ENCODE measurements at places on chromosomes 7 and 10.

DNA sequence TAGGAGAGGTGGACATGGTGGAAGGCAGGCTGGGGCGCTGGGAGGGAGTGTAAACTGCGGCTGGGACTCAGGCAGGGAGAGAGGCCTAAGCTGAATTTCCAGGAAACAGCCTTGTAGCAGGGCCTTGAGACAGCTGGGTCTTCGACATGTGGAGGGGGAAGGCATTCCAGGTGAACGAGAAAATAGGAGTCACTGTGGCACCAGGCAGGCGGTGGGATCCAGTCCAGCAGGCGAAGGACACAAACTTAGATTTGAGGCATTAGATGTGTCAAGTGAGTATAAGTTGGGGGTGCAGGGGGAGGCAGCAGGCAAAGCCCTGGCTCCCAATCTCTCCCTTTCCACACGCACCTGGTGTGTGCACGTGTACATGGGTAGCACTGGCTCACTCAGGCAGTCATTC lies 105.3 kb downstream of the PTPN20 start:
- DNase-seq, result no peak

- DNase-seq, result no peak
Observed at GRCh38 chr10:77392851-77393250, 244.8 kb downstream of the KCNMA1 start.

DNA sequence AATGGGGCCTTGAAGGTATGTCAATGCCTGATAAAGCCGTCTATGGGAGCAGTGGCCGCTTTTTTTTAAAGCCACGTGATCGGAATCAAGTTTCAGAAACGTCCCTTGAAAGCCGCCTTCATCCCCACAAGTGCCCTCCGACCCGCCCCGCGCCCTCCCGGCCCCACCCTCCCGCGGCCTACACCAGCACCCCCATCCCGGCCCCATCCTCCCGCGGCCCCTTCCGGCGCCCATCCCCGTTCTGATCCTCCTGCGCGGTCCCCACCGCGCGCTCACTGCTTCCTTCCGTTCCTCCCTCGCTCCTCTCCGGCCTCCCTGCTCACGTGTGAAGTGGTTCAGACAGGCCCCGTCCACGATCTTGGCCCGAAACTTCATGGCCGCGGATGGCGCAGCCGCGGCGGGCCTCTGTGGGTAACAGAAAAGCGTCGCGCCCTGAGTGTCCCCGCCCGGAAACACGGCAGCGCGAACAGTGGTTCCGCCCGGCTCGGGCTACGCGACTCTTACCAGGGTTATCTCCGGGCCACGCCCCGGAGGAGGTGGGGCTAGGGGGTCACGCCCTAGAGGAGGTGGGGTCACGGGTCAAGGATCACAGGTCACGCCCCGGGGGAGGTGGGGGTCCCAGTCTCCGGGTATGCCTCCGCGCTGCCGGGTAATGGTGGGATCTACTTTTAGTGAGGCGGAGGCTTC lies at the start of gene HUS1:
Gene HUS1 (minus strand): TSS at position 471 of the 687 bp plus-strand sequence. CDS start 96 bp downstream, at position 375.
- peak; percentile 95 for DNase-seq

DNA sequence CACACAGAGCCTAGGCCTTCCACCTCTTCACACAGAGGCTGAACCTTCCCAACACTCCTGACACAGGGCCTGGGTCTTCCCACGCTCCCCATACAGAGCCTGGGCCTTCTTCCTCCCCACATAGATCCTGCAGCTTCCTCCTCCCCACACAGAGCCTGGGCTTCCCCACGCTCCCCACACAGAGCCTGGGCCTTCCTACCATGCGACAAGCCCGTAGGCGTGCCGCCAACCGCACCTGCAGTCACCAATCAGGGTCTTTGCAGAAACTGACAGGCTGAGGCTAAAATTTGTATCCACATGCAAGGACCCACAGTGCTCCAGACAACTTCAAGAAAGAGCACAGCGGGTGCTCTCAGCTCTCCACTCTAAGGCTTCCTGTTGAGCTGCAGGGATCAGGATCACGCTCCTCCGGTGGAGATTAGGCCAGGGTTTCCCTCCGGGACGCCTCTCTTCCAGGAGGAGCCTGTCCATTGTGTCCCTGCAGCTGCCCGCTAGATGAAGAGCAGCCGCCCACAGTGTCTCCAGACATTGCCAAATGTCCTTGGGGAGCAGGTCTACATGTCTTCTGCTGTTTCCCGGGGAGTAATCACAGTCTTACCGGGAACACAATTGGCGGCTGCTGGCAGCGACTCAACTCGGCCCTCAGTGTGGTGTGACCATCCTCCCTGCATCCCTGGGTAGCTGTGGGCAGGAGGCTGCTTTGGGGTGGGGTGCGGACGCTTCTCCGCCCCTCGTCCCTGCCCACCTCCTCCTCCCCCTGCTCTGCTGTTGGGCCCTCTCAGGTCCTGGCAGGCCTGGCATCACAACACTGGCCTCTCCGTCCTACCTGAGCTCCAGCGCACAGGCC lies 9.7 kb downstream of the CFAP46 start:
- DNase-seq, result no peak

GRCh38 chr7:72577107-72577506 lies 165.0 kb upstream of the CALN1 start:
- no peak for DNase-seq

- no peak for DNase-seq
Observed at GRCh38 chr10:112231602-112232400, 48.2 kb upstream of the GPAM start.

- DNase-seq, result no peak
Observed at GRCh38 chr7:54839575-54840213, 80.7 kb upstream of the SEC61G start.

GRCh38 chr10:15763006-15763405 lies 43.3 kb upstream of the ITGA8 start:
- DNase-seq, result no peak

- no peak for DNase-seq
Observed at GRCh38 chr7:130365511-130366441, 14.5 kb upstream of the CPA1 start.

DNA sequence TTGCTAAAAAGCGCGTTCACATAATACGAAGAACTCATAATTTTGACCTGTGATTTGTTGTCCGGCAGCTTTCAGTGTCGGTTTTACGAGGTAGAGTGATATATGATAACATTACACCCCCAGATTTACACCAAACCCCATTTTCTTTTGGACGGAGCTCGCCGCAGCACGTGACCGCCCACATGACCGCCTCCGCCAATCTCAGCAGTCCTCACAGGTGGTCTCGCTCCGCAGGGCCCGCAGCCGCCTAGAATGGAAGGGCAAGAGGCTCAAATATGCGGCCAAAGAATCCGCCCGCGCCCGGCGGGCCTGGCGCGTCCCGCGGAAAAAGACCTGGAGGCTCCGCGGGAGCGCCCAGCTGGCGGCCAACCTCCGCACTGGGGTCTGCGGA lies at the start of gene HOXA7:
Gene HOXA7 (minus strand): TSS at position 168 of the 391 bp plus-strand sequence. CDS start 130 bp downstream, at position 38.
- no peak for DNase-seq

DNA sequence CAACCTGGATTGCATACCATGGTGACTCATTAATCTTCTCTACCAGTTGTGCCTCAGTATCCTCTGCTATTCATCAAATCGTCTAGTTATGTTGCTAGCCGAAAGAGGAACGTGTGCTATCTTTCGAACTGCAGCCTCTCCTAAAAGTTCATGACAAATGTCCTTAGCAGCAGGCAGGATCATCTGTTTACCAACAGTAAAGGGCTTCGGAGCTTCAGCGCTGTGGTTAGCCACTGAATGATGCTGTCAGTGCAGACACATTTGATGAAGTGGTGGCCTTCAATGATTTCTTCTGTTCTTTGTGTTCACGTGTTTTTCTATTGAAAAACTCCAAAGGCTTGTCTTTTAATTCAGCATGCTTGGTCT lies 68.8 kb downstream of the CSTF2T start:
- no peak for DNase-seq

DNA sequence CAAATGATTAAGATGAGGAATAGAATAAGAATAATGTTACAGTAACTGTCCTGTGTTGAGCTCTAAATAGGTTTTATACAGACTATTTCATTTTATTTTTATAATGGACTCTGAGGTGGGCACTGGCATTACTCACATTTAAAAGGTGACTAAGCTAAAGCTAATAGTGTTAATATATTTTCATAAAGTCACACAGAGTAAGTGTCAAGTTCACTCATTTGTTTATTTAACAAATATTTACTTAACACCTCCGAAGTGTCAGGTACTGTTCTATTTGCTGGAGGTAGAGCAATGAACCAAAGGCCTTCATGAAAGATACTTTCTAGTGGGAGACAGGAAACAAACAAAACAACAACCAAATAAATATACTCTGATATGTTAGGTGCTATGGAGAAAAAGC lies 44.0 kb downstream of the ASB4 start:
- no peak for DNase-seq

DNA sequence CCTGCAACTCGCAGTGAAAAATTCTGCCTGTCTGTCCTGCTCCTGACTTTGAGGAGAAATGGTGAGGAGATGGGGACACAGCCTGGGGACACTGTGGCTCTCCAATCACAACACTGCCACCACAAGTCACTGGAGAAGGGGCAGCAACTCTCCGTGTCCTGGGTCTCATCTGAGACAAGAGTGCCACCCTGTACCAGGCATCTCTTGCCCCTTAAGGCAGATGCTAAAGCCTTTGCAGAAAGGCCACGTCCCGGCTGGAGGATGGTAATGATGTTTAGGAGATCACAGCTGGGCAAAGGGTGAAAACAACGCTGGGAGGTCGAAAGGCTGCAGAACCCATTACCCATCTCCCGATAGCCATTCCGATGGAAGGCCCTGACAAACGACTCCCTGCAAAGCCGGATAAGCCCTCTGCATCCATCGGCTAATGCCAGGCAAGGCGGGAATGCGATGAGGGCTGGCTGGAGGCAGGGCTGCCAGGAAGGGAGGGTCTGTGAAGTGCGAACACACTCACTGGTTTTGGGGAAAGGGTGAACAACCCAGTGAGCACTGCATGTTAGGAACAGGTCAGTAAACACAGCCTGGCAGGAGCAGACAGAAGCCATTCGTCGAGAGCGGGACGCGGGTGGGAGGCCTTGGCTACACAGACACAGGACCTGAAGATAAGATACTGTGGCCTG lies 190.8 kb downstream of the ADARB2 start:
- DNase-seq, result no peak

- no peak for DNase-seq
Observed at GRCh38 chr10:5361966-5362365, 2.8 kb upstream of the UCN3 start.

DNA sequence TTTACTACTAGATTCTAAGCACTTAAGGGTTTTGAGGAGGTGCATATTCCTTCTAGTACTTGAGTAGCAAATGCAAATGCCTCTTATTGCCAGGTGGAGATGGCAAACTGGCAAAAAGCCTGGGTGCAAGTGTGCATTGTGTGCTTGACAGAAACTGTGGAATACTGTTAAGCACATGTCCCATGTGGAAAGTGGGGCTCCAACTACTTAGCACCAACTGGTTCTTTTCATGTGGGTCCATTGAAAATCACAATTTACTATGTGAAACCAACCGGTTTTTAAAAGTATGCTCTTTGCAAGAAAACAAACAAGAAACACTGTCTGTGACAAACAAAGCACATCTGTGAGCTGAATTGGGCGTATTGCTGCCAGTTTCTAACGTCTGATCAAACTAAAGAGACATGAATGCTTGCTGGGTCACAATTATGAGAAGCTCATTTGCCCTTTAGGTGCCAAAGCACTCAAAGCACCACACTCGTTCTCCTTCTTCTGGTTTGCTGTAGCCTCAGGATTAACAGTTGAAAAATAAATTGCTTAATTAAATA lies 197.4 kb downstream of the SEMA3E start:
- DNase-seq, result no peak

DNA sequence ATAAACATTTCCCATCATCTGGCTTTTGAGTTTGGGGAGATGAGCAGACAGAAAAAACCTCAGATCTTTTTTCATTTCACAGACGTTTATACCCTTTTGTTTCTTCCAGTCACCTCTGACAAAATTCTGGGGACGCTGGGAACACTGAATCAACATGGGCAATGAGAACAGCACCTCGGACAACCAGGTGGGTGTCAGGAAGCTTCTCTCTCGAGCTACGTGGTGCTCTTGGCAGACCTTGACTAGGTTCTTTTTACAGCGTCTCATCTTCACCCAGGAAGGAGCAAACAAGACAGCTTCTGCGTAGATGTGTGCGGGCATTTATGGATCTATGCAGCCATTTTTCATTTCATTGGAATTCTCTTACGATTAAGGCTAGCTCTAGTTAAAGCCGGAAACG lies 32.9 kb downstream of the TACC2 start:
- DNase-seq, result no peak

- DNase-seq, result no peak
Observed at GRCh38 chr7:136104269-136104603, 127.1 kb upstream of the MTPN start.
